ENCODE measurements at places on chromosomes 2 and 18. TPM values are rescaled to one million over a fixed set of nuclear protein-coding genes. Genes with fewer than 3 reads are reported as not detected.

DNA sequence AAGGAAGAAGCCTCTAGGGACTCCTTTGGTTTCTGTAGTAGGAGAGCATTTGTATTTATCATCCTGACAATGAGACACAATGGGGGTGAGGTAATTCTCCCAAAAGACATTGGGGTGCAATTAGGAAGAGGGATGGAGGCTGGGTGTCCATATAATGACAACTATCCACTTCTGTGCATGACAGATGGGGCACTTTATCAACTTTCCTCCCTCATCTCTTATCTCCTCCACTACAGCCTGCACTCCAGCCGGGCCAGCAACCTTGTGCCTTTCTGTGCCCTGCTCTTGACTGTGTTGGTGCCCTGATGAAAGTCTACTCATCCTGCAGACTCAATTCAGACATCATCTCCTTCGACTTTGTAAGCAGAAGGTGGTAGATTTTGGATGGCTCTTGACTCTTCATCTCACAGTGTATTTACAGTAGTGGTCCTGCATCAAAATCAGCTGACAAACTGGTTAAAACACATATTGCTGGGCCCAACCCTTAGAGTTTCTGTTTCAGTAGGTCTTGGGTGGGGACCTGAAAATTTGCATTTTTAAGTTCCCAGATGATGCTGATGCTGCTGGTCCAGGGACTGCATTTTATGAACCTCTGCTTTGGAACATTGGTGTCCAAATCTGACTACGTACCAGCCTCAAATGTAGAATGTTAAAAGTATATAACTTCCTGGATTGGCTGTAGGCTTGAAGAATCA lies 40.8 kb upstream of the CFAP36 start:
- no peaks in the 10 kb centered on the region for H3K36me3 ChIP-seq
- no peak overlapping the region for H3K4me3 ChIP-seq
- H3K27ac ChIP-seq = no peak overlapping the region
- no peaks in the 10 kb centered on the region for H3K27me3 ChIP-seq
- no peak for DNase-seq

Gene COX5B
- total RNA-seq = 142 TPM

DNA sequence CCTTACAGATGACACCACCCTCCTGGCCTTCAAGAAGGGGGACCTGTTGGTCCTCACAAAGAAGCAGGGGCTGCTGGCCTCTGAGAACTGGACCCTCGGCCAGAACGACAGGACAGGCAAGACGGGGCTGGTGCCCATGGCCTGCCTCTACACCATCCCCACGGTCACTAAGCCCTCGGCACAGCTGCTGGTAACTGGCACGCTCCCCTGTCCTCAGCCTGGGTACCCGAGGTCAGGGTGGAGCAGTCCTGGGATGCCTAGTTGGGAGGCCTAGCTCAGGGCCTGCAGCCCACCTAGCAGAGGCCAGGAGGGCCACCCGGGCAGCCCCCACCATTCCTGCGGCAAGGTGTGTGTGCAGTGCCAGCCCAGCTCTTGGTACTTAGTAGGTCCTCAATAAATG lies 16.3 kb upstream of the GPR17 start:
- no peak overlapping the region for H3K4me3 ChIP-seq
- no peaks in the 10 kb centered on the region for H3K36me3 ChIP-seq
- no peak overlapping the region for H3K27ac ChIP-seq
- H3K27me3 ChIP-seq = no peaks in the 10 kb centered on the region

- no peak for DNase-seq
- no peak overlapping the region for H3K27ac ChIP-seq
- H3K36me3 ChIP-seq = no peaks in the 10 kb centered on the region
These were observed 172.6 kb downstream of the DPP4 start for GRCh38 chr2:161901460-161901859.

Gene ANKRD23
- total RNA-seq = 17.7 TPM

Gene ZNF638
- total RNA-seq = 125 TPM

Gene CAVIN2
- 0.32 TPM for total RNA-seq

- no peaks in the 10 kb centered on the region for H3K4me1 ChIP-seq
- H3K27ac ChIP-seq = no peak overlapping the region
- no peaks in the 10 kb centered on the region for H3K36me3 ChIP-seq
- H3K4me3 ChIP-seq = no peak overlapping the region
These were observed 147.0 kb downstream of the GCA start for GRCh38 chr2:162490761-162491470.

GRCh38 chr2:15649561-15650255 lies 58.0 kb downstream of the DDX1 start:
- DNase-seq = no peak
- no peak overlapping the region for H3K27ac ChIP-seq
- no peaks in the 10 kb centered on the region for H3K27me3 ChIP-seq
- no peak overlapping the region for H3K4me3 ChIP-seq
- no peaks in the 10 kb centered on the region for H3K36me3 ChIP-seq

Gene TSGA10
- 14.6 TPM for total RNA-seq

GRCh38 chr2:174573621-174574081 lies 24.0 kb downstream of the WIPF1 start:
- no peak overlapping the region for H3K4me3 ChIP-seq
- H3K36me3 ChIP-seq = peaks cover 92% of the 10 kb centered on the region
- peaks cover 36% of the 10 kb centered on the region for H3K4me1 ChIP-seq

Gene TMSB10
- 1,689 TPM for total RNA-seq

DNA sequence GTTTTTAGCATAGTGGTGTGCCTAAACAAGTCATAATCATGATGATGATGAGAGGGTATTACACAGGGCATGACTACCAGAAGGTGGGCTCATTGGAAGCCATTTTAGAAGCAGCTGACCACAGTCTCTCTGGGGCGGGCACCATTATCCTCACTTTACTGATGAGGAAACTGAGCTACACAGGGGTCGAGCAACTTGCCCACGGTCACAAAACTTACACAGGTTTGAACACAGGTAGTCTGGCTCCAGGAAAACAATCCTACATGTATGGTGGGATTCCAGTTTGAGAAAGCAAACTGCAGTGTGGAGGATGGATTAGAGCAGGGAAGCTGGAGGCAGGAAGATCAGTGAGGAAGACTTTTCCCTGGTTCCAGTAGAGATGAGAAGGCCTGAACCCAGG lies 6.2 kb downstream of the RHOB start:
- DNase-seq = no peak
- H3K4me3 ChIP-seq = no peak overlapping the region
- H3K27ac ChIP-seq = no peak overlapping the region
- H3K27me3 ChIP-seq = peaks cover 4% of the 10 kb centered on the region
- no peaks in the 10 kb centered on the region for H3K36me3 ChIP-seq

- H3K4me3 ChIP-seq = no peak overlapping the region
- H3K27me3 ChIP-seq = no peaks in the 10 kb centered on the region
- DNase-seq = no peak
- H3K27ac ChIP-seq = no peak overlapping the region
- no peaks in the 10 kb centered on the region for H3K4me1 ChIP-seq
- H3K36me3 ChIP-seq = no peaks in the 10 kb centered on the region
These were observed 91.4 kb upstream of the AGAP1 start for GRCh38 chr2:235402422-235402821.

DNA sequence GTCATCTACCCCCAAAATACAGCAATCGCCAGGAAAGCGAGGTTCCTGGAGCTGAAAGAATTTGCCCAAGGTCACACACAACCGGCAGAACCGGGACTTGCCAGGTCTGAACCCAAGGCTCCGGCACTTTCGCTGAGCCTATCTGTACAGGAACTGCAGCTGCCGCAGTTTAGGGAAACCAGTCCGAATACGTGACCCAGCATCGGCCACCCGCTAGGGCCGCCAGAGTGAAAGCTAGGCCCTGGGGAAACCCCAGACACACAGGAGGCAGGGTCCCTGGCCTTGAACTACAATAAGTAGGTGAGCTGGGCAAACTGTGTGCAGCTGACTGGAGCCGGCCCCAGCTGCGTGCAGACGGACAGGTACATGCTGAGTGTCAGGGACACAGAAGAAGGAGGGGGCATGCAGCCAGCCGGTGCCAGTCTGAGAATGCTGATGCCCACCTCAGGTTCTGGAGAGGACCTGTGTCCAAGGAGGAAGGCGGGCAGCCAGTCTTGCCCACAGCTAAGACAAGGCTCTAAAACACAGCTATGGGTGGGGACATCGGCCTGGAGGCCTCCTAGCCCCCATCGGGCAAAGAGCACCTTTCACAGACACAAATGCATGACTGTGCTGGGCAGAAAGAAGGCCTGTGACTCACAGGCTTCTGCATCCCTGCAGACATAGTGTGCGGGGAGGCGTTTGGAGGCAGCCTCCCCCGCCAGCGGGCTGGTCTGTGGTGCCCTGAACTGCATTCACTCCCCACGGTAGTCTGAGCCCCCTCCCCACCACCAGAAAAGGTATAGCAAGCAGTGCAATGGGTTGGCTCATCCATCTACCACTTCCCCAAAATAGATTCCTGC lies 107.4 kb upstream of the ID2 start:
- H3K27ac ChIP-seq = no peak overlapping the region
- peaks cover 29% of the 10 kb centered on the region for H3K4me1 ChIP-seq
- no peak for DNase-seq

Gene ANKRD30BL
- total RNA-seq = not detected

GRCh38 chr18:63837590-63837989 lies 49.9 kb upstream of the SERPINB2 start:
- no peak for DNase-seq
- H3K27me3 ChIP-seq = peaks cover 5% of the 10 kb centered on the region
- no peaks in the 10 kb centered on the region for H3K4me1 ChIP-seq
- no peak overlapping the region for H3K4me3 ChIP-seq
- H3K36me3 ChIP-seq = no peaks in the 10 kb centered on the region
- H3K27ac ChIP-seq = no peak overlapping the region

Gene ASXL3
- total RNA-seq = not detected

GRCh38 chr18:58241877-58242276 lies 197.9 kb downstream of the NEDD4L start:
- no peaks in the 10 kb centered on the region for H3K27me3 ChIP-seq
- H3K4me1 ChIP-seq = no peaks in the 10 kb centered on the region
- H3K36me3 ChIP-seq = no peaks in the 10 kb centered on the region
- no peak overlapping the region for H3K4me3 ChIP-seq

Gene PARD3B
- total RNA-seq = 1.9 TPM

DNA sequence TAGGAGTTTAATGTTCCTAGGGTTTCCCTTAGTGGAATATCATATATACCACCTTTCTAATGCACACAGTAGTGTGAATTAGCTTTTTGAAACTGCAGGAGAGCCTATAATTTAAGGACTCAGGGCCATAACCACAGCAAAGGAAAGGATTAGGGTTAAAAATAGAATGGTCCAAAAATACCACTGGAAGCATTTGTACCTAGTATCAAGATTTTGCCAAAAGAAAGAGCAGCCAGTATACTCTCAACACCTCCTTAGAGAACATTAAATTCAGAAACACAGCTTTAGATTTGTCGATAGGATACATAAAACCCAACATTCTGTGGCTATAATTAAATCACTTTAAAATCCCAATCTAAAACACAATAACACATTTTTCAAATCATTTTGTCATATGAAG lies 634.9 kb downstream of the EPHA4 start:
- no peaks in the 10 kb centered on the region for H3K4me1 ChIP-seq
- DNase-seq = no peak
- H3K4me3 ChIP-seq = no peak overlapping the region
- no peak overlapping the region for H3K27ac ChIP-seq
- H3K27me3 ChIP-seq = no peaks in the 10 kb centered on the region

DNA sequence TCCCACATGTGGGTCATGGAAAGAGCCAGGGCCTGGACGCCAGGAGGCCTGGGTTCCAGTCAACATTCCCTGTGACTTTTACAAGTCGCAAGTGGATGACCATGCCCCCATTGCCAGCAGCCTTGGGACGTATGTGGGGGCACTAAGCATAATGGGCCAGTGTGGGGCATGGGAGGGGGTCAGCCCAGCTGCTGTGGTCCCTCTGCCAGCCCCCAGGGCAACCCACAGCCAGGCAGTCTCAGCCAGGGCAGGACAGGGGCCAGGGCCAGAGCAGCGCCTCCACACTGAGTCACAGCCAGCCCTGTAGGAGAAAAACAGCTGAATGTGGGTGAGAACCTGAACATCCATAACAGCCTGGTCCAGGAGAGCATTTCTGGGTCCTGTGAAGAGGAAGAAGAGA lies 173.2 kb downstream of the GFPT1 start:
- DNase-seq = no peak
- no peak overlapping the region for H3K27ac ChIP-seq
- H3K4me1 ChIP-seq = no peaks in the 10 kb centered on the region
- no peak overlapping the region for H3K4me3 ChIP-seq
- H3K36me3 ChIP-seq = no peaks in the 10 kb centered on the region

GRCh38 chr2:237625216-237625705 lies 2.1 kb upstream of the LRRFIP1 start:
- DNase-seq = no peak
- no peak overlapping the region for H3K27ac ChIP-seq
- no peak overlapping the region for H3K4me3 ChIP-seq

DNA sequence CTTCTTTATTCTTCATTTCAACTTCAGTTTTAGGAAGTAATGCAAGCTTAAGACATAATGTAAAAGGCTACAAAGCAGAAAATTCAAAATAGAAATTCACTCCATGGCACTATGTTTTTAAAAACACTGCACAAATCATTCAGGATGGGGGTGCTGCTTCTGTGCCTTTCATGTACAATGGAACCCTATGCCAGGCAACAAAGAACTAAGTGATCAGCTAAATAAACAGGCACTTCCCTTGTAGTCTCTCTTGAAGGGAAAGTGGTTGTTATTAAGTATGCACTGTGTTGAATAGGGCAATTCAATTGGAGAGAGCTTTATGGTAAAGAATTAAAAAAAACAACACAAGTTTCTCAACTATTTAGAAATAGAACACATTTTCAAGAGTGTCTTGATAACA lies 10.9 kb upstream of the ERBB4 start:
- no peak for DNase-seq
- no peaks in the 10 kb centered on the region for H3K36me3 ChIP-seq
- no peaks in the 10 kb centered on the region for H3K27me3 ChIP-seq

- H3K36me3 ChIP-seq = no peaks in the 10 kb centered on the region
- no peak overlapping the region for H3K27ac ChIP-seq
- H3K4me1 ChIP-seq = no peaks in the 10 kb centered on the region
- no peak for DNase-seq
These were observed 97.0 kb upstream of the SMAD2 start for GRCh38 chr18:48027401-48027963.

- H3K4me1 ChIP-seq = no peaks in the 10 kb centered on the region
- DNase-seq = no peak
These were observed 36.5 kb upstream of the HTR2B start for GRCh38 chr2:231161252-231161839.

DNA sequence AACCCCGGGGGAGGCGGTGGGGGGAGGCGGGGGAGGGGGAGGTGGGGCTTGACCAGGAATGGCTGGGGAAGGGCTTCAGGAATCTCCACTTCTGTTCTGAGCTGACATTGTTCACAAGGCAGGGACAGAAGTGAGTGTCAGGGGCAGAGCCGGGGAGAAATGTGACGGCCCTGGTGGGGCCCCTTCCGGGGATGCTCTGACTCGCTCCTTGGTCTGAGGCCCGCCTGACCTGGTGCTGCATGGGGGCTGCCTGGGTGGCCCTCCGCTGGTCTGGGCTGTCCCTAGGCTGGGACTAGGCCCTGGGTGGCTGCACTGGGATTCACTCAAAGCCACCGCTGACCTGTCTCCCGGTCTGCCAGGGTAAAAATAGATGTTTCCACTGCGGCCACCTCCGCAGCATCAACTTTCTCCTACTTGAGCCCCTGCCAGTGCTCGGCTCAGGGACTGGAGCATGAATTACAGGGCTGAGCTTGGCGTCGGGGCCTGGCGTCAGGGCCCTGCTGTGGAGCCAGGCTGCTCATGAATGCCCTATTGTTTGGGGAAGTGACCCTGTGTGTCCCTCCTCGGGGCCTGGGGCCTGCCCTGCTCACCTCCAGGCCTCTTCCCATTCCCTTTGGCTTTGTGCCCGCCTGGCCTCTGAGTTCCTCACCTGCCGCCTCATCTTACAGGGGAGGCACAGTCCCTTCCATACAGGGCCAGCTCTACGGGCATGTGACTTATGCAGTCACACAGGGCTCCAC lies 247.5 kb downstream of the DYSF start:
- H3K27ac ChIP-seq = no peak overlapping the region
- H3K36me3 ChIP-seq = no peaks in the 10 kb centered on the region
- no peak for DNase-seq
- H3K4me1 ChIP-seq = no peaks in the 10 kb centered on the region
- peaks cover 19% of the 10 kb centered on the region for H3K27me3 ChIP-seq

Gene CDCA7
- total RNA-seq = 7.2 TPM

All from T-cell (primary cell).